ENCODE measurements at places on chromosomes 3 and 15. TPM values are rescaled to one million over a fixed set of nuclear protein-coding genes. Genes with fewer than 3 reads are reported as not detected.

The STARD9 gene
- total RNA-seq = 9.8 TPM

The DNAH1 gene
- total RNA-seq = 59.8 TPM

The AHSG gene
- not detected for total RNA-seq

The SYNPR gene
- total RNA-seq = not detected

The PRR23E gene
- total RNA-seq = not detected

DNA sequence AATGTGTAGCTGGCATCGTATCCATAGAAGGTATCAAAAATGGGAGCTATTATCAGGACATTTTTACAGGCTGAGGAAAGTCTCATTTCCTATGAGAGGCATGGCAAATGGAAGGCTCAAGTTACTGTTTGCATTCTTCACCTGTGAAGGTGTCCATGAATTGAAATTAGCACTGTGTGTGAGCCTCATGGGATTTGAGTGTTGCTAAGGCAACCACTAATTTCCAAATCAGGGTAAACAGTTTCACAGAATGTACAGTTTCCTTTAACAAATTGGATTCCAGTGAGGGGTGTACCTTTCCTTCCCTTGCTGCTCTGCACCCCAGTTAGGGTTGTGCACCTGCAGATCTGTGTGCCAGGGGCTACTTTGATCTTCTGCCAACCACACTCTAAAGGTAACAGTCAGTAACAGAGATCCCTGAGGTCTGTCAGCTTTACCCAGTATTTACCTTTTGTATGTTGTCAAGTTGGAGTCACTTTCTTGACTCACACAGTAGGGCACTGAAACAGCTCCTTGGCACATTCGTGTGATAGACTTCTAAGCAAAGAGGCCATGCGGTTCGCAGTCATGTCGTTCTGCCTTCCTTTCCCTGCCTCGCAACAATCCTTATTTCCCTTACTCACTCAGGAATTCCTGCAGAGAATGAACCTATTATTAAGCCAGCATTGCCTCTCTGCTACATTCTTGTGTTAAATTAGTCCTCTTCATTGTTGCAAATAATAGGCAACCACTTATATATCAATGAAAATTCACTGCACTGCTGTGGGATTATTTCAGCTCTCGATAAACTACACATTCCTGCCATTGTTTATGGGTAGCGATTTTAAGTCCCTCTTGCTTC is 129.8 kb upstream of the GBE1 start:
- H3K4me1 ChIP-seq = no peaks in the 10 kb centered on the region
- no peaks in the 10 kb centered on the region for H3K27me3 ChIP-seq

DNA sequence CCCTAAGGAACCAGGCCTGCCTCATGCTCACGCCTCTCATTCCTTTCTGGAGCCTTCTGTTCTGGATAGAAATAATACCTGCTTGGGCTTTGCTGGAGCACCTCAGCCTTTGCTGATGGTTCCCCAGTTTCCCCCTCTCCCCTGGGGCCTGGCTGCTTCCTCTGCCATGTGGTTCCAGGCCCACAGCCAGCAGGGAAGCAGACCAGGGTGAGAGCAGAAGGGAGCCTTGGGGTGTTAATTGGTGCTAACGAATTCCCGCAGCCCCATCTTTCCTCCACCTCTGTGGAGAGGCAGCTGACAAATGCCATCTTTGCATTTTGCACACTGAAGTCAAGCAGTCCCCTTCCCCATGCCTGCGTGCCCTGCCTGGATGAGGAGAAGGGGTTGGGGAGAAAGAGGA is 13.1 kb upstream of the CORO2B start:
- no peak overlapping the region for H3K4me3 ChIP-seq
- H3K27me3 ChIP-seq = peaks cover 8% of the 10 kb centered on the region
- H3K36me3 ChIP-seq = no peaks in the 10 kb centered on the region
- H3K4me1 ChIP-seq = no peaks in the 10 kb centered on the region
- no peak overlapping the region for H3K27ac ChIP-seq
- no peak for DNase-seq

GRCh38 chr3:47678446-47679338 is 100.0 kb upstream of the CSPG5 start:
- no peak overlapping the region for H3K4me3 ChIP-seq
- H3K4me1 ChIP-seq = no peaks in the 10 kb centered on the region
- DNase-seq = no peak
- peaks cover 79% of the 10 kb centered on the region for H3K36me3 ChIP-seq
- no peaks in the 10 kb centered on the region for H3K27me3 ChIP-seq

GRCh38 chr3:61872077-61872706 is 310.8 kb downstream of the PTPRG start:
- no peak overlapping the region for H3K27ac ChIP-seq
- H3K4me1 ChIP-seq = no peaks in the 10 kb centered on the region
- no peak overlapping the region for H3K4me3 ChIP-seq
- no peaks in the 10 kb centered on the region for H3K36me3 ChIP-seq
- DNase-seq = no peak

- no peak overlapping the region for H3K4me3 ChIP-seq
- H3K27ac ChIP-seq = no peak overlapping the region
- peaks cover 47% of the 10 kb centered on the region for H3K27me3 ChIP-seq
- H3K36me3 ChIP-seq = no peaks in the 10 kb centered on the region
- DNase-seq = no peak
Observed at GRCh38 chr3:45223889-45224727, 2.0 kb downstream of the TMEM158 start.

The SLC51B gene
- total RNA-seq = not detected

The TRAIP gene
- 7.9 TPM for total RNA-seq

The NEK10 gene
- 3.9 TPM for total RNA-seq

DNA sequence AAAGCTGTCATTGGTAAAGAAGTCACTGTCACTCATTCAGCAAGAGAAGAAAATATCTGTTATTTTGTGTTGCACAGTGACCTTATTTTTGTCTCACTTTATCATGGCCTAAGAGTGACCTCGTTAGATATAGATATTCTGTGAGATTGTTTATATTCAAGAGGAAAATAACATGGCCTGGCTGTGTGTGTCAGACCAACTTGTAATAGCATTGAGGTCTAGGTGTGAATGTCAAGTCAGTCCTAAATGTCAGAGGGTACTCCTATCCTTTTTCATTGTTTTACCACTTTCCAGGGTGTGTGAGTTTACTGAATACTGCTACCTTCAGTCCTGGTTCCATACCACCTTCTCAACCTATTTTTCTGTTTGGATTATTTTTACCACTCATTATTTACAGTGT is 18.5 kb upstream of the TM4SF4 start:
- H3K4me1 ChIP-seq = no peaks in the 10 kb centered on the region
- H3K27me3 ChIP-seq = peaks cover 5% of the 10 kb centered on the region
- DNase-seq = no peak
- no peaks in the 10 kb centered on the region for H3K36me3 ChIP-seq
- no peak overlapping the region for H3K27ac ChIP-seq
- no peak overlapping the region for H3K4me3 ChIP-seq

GRCh38 chr15:101686718-101687117 is 34.5 kb upstream of the TM2D3 start:
- DNase-seq = no peak
- no peak overlapping the region for H3K27ac ChIP-seq

DNA sequence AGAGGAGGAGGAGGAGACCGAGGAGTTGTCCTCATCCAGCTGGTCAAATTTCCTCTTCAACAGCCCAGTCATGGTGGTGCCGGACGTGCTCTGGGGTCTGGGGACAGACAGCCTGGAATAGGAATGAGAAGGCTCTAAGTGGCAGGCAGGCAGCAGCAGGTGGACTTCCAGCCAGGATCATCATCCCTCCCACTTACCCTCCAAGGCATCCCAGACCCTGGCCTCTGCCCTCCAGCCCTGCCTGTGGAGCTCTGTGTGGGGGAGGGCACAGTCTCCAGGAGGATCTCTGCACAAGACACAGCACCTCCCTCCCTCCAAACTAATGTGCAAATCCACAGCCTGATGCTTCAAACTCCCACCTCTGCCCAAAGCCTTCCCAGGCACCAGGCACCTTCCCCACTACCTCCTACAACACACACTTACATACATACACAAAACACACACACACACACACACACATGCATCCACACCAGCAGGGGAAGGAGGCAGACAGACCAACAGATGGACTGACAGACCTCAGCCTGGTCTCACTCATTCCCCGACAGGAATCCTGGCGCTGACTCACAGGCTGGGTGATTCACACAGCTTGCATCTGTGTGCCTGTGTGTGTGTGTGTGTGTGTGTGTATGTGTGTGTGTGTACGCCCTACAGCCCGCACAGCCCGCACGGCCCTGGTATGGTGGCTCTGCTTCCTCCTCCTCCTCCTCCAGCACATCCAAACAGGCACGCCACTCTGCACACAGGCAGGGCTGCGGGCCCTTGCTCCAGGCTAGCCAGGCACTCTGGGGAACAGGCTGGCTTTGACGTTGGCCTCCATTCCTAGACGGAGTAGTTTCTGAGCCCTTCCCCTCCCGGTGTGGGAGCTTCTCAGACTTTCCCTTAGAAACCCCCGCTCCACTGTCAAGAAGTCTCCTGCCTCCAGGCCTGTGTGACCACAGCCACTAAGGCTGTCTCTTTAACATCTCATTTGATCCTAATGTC is 6.5 kb downstream of the CSRNP1 start:
- peak overlapping the region; percentile 82 for H3K27ac ChIP-seq
- H3K36me3 ChIP-seq = peaks cover 44% of the 10 kb centered on the region
- H3K27me3 ChIP-seq = no peaks in the 10 kb centered on the region
- peak; percentile 46 for DNase-seq
- H3K4me3 ChIP-seq = peak overlapping the region; percentile 91
- peaks cover 67% of the 10 kb centered on the region for H3K4me1 ChIP-seq

- no peaks in the 10 kb centered on the region for H3K36me3 ChIP-seq
- H3K4me3 ChIP-seq = no peak overlapping the region
- no peak for DNase-seq
- H3K4me1 ChIP-seq = no peaks in the 10 kb centered on the region
Observed at GRCh38 chr3:190481779-190482178, 32.1 kb upstream of the TMEM207 start.

GRCh38 chr3:54863366-54863765 is 64.5 kb downstream of the LRTM1 start:
- DNase-seq = no peak
- H3K36me3 ChIP-seq = no peaks in the 10 kb centered on the region
- H3K27me3 ChIP-seq = no peaks in the 10 kb centered on the region
- H3K4me1 ChIP-seq = no peaks in the 10 kb centered on the region
- H3K27ac ChIP-seq = no peak overlapping the region

DNA sequence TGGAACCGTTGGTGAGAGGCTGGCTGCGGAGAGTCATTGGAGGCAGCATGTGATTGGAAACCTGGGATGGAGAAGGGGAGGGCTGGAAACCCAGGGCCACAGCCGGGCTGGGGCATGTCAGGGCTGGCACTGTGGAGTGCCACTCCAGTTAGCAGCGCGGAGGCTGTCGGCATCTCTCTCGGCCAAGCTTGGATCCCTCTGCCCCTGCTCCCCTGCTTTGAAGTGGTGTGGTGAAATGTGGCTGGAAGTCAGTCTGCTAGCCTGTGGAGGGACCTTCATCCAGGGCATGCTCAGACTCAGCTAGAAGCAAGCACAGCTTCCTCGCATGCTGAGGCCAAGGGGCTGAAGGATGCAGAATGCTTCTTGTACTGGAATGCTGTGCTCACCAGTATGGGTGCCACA is 13.5 kb downstream of the SLCO3A1 start:
- no peak overlapping the region for H3K27ac ChIP-seq
- H3K4me1 ChIP-seq = peaks cover 54% of the 10 kb centered on the region
- H3K36me3 ChIP-seq = no peaks in the 10 kb centered on the region
- no peaks in the 10 kb centered on the region for H3K27me3 ChIP-seq
- no peak overlapping the region for H3K4me3 ChIP-seq

- no peak for DNase-seq
- H3K4me1 ChIP-seq = peaks cover 7% of the 10 kb centered on the region
- H3K36me3 ChIP-seq = peaks cover 24% of the 10 kb centered on the region
- H3K27me3 ChIP-seq = no peaks in the 10 kb centered on the region
Observed at GRCh38 chr3:63927422-63928280, 15.5 kb upstream of the SCAANT1 start.
